SK-N-SH (cell line): ENCODE measurements at places on chromosomes 12 and 14. TPM values are rescaled to one million over a fixed set of nuclear protein-coding genes. Genes with fewer than 3 reads are reported as not detected.

DNA sequence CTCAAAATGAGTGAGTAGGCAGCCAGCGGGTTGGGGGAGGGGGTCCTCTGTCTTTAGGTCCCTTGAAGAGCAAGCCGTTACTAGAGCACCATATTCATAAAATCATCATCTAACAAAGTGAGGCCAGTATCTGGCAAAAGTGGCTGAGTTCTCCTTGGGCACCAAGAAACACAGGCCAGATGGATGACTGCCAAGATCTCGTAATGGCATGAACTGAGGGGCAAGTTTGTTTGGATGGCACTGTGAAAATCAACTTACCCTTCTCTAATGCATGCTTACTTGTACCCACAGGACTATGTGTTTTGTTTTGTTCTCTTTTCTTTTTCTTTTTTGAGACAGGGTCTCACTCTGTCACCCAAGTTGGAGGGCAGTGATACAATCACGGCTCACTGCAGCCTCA, 41.6 kb downstream of the GNPTAB start:
- no peaks in the 10 kb centered on the region for H3K27me3 ChIP-seq
- no peak overlapping the region for H3K4me3 ChIP-seq
- DNase-seq = no peak
- H3K27ac ChIP-seq = no peak overlapping the region
- H3K4me1 ChIP-seq = no peaks in the 10 kb centered on the region

GRCh38 chr14:32826404-32827082, 112.1 kb upstream of the NPAS3 start:
- DNase-seq = peak; percentile 25
- H3K27ac ChIP-seq = no peak overlapping the region
- H3K4me1 ChIP-seq = peaks cover 12% of the 10 kb centered on the region
- peaks cover 5% of the 10 kb centered on the region; the same call in 1 of the 2 replicates for H3K36me3 ChIP-seq

- DNase-seq = no peak
- no peak overlapping the region for H3K27ac ChIP-seq
- no peak overlapping the region for H3K4me3 ChIP-seq
- H3K4me1 ChIP-seq = peaks cover 8% of the 10 kb centered on the region
Observed at GRCh38 chr12:103960616-103961227, 5.0 kb upstream of the TDG start.

LMNTD1 gene
- 0.20 and 0.32 TPM in 2 replicates for polyA plus RNA-seq
